DMS53 (cell line): ENCODE measurements at places on chromosomes 2 and 18.
A peak's percentile ranks its signal among the peaks of the same experiment; 100 is the strongest.

- DNase-seq: no peak
These were observed 26.9 kb downstream of the GPR55 start for GRCh38 chr2:230898016-230898712.

DNA sequence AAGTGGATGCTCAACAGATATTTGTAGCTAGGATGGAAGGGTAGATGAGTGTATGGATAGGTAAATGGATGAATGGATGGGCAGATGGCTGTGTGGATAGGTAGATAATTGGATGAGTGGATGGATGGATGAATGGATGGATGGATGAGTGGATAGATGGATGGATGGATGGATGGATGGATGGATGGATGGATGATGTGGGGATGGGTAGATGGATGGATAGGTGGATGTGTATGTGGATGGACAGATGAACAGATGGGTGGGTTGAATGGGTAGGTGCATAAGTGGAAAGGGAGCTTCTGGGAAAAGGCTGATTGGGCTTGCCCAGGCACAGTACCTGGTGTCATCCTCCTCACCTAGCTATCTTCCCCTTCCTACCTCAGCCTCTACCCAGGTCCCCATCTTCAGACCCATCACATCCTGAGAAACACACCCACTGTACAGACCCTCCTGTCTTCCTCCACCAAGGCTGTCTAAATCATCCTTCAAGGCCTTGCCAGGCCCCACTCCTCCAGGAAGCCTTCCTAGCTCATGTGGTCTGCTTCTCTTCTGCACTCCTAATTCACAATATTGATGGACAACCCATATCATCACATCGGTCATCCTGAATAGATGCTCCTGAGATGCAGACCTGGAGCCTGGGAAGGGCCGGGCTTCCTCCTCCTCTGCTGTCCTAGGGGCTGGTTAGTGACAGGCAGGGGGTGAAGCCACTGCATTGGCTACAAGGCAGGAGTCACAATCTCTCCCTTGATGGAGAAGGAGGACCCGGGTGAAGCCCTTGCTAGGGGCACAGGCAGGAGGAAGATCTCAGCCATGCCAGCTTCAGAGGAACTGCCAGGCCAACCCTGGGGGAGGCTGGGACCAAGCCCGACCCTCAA lies 49.4 kb downstream of the SMAD7 start:
- DNase-seq: no peak

- DNase-seq: peak; percentile 46
These were observed 4.1 kb downstream of the SERTAD2 start for GRCh38 chr2:64649626-64650025.

DNA sequence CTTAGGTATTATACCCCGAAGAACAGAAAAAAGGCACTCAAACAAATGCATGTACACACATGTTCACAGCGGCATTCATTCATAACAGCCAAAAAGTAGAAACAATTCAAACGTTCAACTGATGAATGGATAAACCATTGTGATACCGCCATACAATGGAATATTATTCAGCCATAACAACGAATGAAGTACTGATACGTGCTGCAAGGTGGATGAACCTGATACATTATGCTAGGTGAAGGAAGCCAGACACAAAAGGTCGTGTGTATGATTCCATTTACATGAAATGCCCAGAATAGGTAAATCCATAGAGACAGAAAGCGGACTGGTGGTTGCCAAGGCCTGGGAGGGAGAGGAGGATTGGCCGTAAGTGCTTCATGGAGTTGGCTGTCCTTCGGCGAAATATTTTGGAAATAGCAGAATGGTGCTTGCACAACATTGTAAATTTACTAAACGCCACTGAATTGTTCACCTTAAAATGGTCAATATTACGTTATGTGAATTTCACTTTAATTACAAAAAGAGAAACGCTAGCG lies 750 bp upstream of the RMP24 start:
- DNase-seq: peak; percentile 78

- no peak for DNase-seq
These were observed 104.9 kb upstream of the LYPD6 start for GRCh38 chr2:149225446-149225845.

- no peak for DNase-seq
These were observed 52.3 kb downstream of the FOXI3 start for GRCh38 chr2:88400037-88400767.

DNA sequence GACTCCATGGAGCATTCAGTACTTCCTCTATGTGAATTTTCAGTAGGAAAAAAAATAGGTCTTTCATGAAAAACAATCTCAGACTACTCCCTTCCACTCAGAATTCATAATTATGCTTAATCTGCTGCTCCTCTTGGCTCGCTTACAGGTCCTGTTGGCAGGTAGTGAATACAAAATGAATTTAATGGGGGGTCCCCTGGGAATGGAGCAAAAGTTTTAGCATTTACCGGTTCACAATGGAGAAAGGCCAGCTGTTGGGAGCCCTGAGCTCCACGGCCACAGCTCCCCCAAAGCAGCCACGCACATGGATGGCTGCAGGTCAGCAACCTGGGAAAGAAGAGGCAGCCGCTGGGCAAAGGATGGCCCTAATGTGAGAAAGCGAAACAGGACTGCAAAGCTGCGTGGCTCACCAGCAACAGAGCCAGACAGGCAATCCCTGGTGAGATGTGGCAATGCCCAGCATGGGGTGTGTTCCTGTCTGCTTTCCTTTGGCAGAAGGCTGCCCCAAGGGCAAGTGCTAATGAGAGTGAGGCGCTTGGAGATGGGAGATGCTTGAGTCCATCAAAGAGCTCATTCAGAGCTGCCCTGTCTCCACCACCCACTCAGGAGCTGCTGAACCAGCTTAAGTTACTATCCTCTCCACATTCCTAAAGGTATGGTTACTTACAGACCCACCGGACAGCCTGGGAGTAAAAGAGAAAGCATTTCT lies 447.4 kb downstream of the EPHA4 start:
- DNase-seq: no peak

DNA sequence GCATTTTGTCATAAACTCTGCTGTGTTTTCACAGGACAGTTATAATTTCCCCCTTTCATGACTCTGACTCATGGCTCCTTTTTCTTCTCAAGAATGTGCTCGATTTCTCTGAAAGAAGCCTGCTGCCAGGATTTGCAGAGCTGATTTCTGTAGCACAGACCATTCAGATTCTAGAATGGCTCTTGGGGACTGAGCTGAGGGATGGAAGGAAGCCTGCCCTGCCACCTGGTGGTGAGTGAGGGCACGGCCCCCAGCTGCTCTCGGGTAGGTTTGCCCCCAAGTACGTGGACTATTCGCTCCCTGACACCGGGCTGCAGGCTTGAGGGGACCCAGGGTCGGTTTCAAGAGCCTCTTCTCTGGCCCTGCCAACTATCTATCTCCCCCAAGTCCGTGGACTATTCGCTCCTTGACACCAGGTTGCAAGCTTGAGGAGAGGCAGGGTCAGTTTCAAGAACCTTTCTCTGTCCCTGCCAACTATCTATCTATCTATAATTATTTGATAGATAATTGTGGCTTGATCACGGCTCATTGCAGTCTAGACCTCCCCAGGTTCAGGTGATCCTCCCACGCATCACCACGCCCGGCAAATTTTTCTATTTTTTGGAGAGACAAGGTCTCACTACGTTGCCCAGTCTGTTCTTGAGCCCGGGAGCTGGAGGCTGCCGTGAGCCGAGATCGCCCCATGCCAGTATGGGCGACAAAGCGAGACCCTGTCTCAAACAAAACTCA lies 1.4 kb upstream of the SMYD5 start:
- peak; percentile 89 for DNase-seq

DNA sequence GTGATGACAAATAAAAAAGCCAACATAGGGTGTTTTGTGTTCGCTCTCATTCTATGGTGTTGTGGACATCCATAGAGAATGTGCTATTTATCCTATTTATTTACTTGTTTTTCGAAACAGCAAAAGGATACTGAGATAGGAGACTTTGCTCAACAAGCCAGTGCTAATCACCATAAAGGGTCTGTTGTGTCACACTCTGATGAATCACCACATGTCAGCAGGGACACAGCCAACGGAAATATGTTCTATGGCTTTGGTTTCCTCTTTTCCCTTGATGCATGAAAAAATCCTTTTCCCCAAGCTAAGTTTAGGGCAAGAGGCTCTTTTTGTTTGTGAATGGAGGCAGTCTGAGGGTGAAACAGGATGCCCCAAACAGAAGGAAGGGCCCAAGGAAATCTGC lies 154.3 kb downstream of the RNF152 start:
- DNase-seq: no peak

- DNase-seq: no peak
These were observed 61.7 kb downstream of the CTIF start for GRCh38 chr18:48600456-48601090.
